CD4-positive, alpha-beta memory T cell (primary cell): ENCODE measurements at places on chromosomes 16 and 17. TPM values are rescaled to one million over a fixed set of nuclear protein-coding genes. Genes with fewer than 3 reads are reported as not detected.
A peak's percentile ranks its signal among the peaks of the same experiment; 100 is the strongest.

DNA sequence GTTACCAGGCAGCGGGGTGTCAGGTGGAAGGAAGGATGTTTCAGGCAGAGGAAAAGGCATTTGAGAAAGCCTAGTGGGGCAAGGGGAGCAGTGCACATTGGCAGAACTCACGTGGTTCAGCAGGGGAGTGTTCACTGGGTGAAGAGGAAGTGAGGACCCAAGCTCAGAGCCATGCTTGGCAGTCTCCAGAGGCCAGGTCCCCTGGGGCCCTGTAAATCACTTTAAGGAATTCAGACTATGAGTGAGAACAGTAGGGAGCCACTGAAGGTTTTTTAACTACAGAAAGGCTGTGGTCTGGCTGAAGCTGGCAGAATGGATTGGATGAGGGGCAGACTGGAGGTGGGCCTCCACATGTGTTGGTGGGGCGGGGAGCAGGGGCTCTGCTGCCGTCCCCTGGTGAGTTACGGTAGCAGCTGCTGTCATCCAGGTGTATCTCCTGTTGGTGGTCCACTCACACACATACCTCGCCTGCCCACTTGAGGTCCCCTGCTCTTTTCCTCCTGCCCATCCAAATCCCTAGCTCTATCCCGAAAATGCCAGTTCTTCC is 5.1 kb downstream of the CLEC16A start:
- H3K4me3 ChIP-seq: no peak overlapping the region
- H3K4me1 ChIP-seq: peaks cover 50% of the 10 kb centered on the region
- no peaks in the 10 kb centered on the region for H3K36me3 ChIP-seq
- H3K27ac ChIP-seq: no peak overlapping the region
- DNase-seq: peak; percentile 75

DNA sequence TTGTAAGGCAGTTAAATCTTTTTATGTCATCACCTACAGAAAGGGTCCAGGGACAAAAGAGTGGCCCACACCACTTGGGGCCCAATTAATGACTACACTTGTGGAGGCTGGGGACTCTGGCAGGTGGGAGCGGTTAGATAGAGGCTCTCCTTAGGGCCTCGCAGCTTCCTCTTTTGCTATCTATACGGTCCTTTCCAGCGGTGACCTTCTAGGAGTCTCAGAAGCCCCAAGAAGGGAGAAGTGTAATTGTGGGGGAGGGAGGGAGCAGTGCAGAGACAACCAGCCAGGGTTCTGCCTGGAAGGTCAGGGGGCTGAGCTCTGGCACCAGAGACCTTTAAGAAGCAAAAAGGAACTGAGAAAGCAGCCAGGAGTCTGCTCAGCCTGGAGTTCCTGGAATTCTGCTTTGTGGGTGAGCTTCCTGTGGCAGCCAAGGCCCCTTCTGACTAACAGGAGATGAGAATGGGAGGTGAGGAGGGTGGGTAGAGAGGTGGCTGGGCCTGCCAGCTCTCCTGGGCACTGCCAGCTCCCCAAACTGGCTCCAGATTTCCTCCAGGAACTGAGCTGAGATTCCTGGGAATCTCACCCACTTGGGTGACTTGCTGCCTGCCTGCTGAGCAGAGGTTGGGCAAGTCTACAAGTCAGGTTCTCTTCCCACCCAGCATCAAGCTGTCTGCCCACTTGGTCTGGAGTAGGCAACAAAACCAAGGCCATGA is 16.3 kb upstream of the MAP3K14 start:
- peaks cover 7% of the 10 kb centered on the region for H3K4me1 ChIP-seq

Gene KCNJ18
- not detected for polyA plus RNA-seq

DNA sequence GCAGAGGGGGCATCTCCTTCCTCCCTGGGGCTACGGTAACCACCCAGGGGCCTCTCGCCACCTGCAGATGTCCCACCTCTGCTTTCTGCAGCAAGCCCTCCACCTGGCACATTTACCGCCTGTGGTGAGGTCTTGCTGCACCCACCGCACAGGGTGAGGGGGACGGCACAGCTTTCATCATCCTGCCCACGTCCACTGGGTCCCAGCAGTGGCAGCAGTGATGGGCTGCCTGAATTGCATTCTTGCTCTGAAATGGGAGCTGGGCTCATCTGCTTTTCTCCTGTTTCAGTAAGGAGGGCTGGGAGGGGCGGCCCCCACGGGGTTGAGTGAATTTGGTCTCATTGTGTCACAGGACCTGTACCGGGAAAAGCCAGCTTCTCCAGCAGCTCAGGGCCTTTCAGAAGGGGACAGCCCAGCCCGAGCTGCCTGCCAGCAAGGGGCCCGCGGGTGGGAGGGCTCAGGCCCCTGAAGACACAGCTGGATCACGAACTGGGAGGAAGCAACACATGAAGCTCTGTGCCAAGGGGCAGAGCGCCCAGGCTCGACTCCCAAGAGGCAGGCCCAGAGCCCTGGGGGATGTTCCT is 12.7 kb downstream of the DNAAF8 start:
- H3K27me3 ChIP-seq: no peaks in the 10 kb centered on the region
- no peaks in the 10 kb centered on the region for H3K4me1 ChIP-seq
- H3K36me3 ChIP-seq: peaks cover 13% of the 10 kb centered on the region
- H3K27ac ChIP-seq: no peak overlapping the region
- no peak overlapping the region for H3K4me3 ChIP-seq

Gene ITGAL
- polyA plus RNA-seq: 159 TPM

Gene TEKT5
- polyA plus RNA-seq: not detected

GRCh38 chr17:41967921-41968578 is 1.5 kb downstream of the CNP start:
- DNase-seq: peak; percentile 1
- no peaks in the 10 kb centered on the region for H3K27me3 ChIP-seq
- no peak overlapping the region for H3K4me3 ChIP-seq
- H3K4me1 ChIP-seq: peaks cover 43% of the 10 kb centered on the region
